ENCODE measurements at places on chromosomes 12 and 14.

DNA sequence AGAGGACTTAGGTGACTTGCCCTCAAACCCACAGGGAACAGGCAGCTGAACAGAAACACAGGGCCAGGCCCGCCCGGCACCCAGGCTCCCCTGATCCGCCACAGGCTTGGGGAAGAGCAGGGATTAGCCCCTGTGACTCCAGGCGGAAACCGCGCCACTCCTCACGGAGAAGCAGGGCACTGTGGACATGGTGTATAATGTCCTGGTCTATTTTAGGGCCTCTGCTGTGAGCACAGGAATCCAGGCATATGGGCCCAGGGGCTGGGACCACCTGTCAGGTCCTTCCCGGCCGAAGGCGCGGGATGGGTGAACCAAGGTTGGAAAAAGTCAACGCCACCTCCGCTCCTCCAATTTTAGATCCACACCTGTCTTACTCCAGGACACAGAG is 34.6 kb upstream of the MEG3 start:
- DNase-seq = no peak

GRCh38 chr14:54614296-54614695 is 47.4 kb downstream of the SAMD4A start:
- no peak for DNase-seq

- no peak for DNase-seq
These were observed 40.2 kb upstream of the TMEM179 start for GRCh38 chr14:104644656-104645378.

GRCh38 chr14:105167303-105168092 is 1.1 kb downstream of the JAG2 start:
- DNase-seq = no peak

- no peak for DNase-seq
These were observed 866.0 kb upstream of the TMEM132C start for GRCh38 chr12:127401005-127401404.

GRCh38 chr12:1013618-1014489 is 22.8 kb downstream of the ERC1 start:
- no peak for DNase-seq

GRCh38 chr12:20189767-20190166 is 178.6 kb upstream of the PDE3A start:
- DNase-seq = peak; percentile 13

DNA sequence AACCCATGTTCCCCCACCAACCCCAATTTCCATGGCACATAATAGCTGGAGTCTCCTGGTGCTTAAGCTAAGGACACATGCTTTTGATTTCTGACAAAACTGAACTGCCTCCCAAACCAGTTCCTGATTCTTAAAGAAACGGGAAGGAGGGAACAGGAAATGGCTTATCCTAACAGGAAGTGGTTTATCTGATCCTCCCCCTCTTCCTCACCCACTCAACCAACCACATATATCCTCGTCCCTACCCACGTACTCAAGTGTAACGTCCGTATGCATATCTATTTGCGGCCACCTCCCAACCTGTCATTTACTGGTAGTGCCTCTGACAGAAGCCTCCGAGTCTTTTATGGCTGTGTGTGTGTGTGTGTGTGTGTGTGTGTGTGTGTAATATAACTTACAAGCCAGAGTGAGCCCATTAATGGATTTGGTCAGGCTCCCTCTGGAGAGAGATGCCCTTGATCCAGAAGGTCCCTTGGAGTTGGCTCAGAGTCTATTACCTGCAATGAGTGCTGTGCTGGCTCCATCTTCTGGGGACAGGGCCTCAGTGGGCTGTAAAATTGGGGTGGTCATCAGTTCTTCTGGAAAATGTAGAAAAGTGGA is 7.7 kb downstream of the DAZAP2 start:
- no peak for DNase-seq

- DNase-seq = no peak
These were observed 5.9 kb downstream of the SERPINA6 start for GRCh38 chr14:94317259-94317658.

GRCh38 chr12:9149372-9149771 is 33.7 kb upstream of the A2M start:
- no peak for DNase-seq

DNA sequence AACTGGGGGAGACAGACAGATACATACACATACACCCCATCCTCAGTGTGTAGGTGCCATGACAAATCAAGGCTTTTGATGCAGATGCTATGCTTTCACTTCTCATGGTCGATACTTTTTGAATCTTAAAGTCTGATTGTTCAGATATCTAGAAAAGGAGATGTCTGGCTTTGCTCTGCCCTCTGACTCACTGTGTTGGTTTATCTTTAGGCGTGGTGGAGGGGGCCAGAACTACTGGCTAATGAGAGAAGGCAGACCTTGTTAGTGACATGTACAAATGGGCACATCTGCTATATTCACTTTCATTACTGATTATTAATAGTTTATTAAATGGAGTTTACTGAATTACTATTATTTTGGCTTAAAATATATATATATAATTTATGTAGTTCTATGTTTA is 444.3 kb upstream of the RGS6 start:
- no peak for DNase-seq

- no peak for DNase-seq
These were observed 226.1 kb downstream of the CHST11 start for GRCh38 chr12:104682790-104683279.

GRCh38 chr12:3236345-3237187 is 159.4 kb downstream of the TSPAN9 start:
- no peak for DNase-seq

DNA sequence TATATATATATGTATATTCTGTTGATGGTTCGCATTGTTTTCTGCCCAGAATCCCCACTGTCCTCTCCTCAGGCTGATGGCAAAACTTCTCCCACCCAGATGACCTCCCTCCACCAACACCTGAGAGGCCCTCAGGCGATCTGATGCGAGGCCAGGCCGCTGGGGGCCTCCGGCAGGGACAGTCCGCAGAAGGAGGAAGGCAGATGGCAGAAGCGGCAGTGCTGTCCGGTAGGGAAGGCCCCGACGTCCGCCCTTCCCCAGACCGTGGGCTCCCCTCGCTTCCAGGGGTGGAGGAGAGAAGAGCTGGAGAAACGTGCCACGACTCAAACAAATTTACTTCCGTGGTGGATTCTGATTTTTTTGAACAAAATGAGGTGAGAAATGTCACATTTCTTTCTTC is 178.3 kb upstream of the RGS6 start:
- DNase-seq = no peak

DNA sequence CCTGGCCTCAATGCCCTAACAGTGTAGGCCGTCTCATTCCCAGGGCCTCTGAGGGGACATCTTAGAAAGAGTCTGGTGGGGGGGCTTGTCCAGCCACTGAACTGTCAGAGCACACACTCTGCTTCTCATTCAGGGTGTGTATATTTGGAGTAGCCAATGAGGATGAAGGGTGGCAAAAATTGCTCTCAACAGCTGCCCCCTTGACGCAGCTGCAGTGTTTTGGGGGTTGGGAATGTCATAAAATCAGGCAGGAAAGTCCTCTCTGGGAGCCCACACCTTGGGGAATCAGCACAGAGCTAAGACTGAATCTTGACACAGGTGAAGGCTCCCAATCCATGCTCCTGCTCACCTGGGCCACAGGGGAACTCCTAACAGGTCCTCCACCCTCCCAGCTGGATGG is 1.5 kb downstream of the RASAL1 start:
- no peak for DNase-seq

DNA sequence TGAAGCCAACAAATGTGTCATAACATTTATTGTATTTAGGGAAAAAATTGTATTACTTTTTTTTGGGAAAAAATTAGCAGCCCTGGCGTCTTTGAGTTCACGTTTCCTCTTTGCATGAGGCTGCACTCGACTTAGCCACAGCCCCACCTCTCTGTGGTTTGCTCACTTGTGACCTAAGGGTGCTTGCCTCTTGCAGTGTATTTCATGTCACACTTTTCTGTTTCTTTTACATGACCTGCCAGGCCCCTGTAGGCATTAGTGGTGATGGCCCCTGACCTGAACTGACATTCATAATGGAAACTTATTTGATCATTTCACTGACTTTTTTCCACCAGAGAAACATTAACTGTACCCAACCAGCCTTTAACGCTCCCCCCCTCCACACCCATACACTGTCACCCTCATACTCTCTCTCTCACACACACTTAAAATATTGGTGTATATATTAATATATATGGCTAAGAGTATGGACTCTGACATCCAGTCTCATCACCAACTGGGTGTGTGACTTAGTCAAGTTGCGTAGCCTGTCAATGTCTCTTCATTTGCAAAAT is 122.9 kb downstream of the PRKCH start:
- no peak for DNase-seq

DNA sequence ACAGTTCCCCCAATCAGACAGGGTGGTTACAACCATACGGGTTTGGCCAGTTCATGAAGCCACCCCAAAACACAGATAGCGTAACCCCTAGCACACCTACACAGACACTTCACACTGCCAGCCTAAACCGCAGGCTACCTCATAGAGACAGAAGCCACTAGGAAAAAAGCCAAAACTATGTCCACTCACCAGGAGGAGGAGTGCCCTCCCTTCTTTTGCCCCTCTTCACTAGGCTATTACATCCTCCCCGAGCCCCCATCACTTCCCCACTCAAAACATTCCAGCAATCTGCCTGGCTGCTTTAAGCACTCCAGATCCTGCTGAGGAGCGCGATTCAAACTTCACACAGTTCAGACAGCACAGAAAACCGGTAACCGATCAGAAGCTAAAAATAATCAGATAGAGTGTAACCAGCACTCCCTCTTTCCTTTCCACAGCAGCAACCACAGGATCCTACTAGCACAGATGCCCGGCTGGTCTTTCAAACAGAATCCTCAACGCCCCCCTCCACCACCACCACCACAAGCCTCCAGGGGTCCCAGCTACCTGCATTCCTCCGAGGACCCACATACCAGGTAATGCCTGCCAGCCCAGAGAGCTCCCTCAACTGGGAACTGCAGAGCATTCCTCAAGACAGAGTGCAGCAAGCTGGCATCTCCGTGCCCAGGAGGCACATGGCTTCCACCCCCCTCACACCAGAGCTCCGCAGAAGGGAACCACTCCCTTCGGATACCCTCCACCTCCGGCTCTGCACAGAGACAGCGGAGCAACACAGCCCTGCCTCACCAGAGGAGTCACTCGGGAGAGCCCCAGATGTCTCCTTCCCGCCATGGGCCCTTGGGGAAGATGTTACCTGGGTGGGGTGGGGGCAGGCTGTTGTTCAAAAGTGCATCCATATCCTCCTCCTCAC is 1.5 kb downstream of the CHD4 start:
- no peak for DNase-seq

GRCh38 chr12:40959041-40959440 is 229.1 kb upstream of the PDZRN4 start:
- no peak for DNase-seq

DNA sequence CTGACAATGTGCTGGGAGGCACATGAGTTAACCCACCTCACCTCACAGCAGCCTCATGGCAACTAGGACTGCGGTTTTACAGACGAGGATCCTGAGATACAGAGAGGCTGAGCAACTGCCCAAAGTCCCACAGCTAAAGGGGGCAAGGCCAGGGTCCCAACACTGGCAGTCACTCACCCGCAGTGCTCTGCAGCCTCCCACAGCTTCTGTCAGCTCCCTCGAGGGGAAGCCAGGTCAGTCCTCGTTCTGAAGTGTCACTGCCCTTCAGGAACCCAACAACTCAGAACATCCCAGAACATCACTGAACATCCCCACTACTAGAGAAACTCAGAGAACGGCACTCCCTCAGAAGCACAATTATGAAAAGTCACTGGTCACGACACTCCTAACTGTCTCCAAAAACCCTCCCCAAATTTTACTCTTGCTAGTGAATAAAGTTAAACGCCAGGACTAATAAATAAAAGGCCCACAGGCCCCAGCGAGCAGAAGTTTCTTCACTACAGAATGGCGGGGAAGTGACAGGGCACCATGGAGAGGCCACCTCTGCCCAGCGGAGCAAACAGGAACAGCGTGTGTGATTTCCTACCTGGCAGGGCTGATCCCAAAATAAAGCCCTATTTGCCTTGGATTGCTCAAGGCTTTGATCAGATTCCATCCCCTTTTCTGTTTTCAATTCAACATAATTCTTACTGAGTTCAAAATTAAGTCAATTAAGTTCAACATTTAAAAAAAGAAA is 75.1 kb downstream of the TTC7B start:
- DNase-seq = no peak

DNA sequence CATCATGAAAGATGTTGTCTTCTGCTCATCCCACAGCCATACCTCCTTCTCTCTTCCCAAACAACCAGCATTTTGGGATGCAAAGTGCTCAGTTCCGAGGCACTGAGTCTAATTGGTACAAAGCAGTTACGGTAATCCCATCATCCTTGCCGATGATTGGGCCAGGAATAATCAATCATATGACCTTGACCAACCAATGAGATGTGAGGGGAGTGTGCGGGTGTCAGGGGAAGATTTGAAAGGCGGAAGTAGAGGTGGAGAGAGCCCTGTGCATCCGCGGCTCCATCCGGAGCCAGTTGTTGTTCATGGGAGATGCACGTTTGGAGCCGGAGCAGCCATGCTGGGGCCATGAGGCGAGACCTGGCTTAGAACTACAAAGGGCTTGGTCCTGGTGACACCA is 67.3 kb downstream of the SYNE3 start:
- DNase-seq = no peak

- no peak for DNase-seq
These were observed 654 bp downstream of the FOXG1 start for GRCh38 chr14:28767030-28767852.

DNA sequence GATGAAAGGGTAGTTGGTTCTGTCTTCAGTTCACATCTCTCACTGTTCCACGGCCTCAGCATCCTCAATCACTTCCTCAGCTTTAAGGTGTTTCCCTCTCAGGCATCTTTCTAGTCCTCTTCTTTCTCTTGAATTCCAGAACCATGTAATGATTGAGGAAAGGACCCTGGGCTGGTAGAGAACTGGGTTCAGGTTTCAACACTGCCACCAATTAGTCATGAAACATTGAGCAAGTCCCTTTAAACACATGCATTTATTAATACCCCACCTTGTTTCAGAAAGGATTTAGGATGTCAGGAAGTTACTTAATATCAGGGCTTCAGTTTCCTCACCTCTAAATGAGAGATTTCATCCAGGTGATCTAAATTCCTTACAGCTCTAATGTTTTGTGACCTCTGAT is 7.2 kb downstream of the DMAC2L start:
- no peak for DNase-seq

GRCh38 chr12:91877456-91878235 is 268.0 kb downstream of the BTG1 start:
- no peak for DNase-seq

DNA sequence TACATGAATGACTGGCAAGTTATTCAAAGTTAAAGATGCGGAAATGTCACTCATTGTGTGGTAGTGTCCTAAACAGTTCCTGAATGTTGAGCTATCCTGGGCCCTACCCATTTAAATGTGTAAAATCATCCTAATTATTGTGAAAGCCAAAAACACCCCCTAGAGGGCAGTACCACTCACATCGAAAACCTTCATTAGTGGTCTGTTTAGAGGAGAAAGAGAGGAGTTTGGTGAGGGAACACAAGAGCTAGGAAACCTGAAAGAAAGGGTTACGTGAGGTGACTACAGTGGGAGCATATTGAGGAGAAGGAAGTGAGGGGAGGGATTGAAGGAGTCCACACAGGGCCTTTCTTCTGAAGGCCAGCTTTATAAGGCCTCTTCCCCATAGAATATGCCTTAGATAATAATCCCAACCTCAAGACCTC is 2.5 kb upstream of the TEP1 start:
- no peak for DNase-seq
